ENCODE measurements at places on chromosomes 13 and 19.

- DNase-seq, result no peak
Observed at GRCh38 chr19:43675269-43675879, 5.4 kb upstream of the PLAUR start.

DNA sequence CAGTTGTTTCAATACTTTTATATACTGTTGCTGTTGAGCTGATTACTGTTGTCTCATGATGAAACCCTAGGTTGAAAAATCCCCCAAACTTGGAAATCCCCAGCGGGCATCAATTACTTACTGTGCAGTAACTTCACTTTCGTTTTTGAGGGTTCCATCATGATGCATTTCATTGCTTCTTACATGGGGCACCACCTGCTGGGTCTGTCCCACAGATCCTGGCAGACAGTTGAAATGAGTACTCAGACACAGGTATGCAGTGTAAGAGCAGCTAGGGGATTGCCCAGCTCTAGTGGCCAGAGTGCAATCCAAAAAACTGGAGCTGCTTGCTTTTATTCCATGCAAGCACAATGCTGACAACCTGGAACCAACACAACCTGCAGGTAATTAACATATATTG is 132.5 kb upstream of the ZNF91 start:
- no peak for DNase-seq

- no peak for DNase-seq
Observed at GRCh38 chr13:75299913-75300862, 181.8 kb downstream of the TBC1D4 start.

DNA sequence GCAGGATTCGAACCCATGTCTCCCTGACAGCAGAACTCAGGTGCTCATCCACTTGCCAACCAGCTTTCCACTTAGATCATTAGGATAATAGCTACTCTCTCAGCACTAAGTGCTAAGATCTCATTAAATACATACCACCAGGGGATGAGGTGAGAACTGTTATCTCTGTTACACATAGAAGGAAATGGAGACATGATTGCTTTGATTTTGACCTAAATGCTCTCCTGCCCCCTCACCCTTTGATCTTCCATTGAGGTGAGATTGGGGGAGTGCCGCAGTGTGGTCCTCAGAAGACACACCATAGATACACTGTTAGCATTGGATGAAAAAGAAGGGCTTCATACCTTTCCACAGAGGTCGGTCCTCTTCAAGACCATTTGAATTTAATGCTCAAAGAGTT is 38.9 kb upstream of the NPAS1 start:
- no peak for DNase-seq

DNA sequence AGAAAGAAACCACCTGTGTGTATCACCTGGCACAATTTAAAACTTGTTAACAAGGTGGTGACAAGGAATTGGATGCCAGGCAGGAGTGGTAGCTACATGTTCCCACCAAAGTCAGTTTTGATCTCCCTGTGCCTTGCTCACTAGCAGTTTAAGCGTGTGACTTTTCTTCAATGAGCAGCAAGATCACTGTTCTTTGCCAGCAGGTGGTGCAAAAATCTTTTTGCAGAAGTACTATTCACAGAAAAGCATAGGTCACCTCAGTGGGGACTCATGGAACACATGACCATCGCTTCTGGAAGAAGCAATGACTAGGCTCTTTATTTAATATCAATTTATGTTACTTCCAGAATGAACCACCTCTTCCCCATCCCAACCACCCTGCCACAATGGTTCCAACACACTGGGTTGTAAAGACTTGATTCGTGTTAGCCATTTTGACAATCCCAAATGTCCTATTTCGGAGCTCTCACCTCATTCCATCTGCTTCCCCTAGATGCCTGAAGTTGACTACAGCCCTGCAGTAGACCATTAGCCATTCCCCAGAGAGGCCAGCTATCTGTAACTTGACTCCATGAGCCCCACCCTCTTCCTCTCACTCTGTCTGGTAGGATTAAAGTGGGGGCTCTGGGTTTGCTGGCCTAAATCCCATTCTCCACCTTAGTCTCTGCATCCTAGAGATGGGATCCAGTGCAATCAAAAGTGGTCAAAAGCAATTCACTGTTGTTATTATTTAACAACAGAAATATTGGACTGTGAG is 59.1 kb upstream of the TNFRSF19 start:
- no peak for DNase-seq

- no peak for DNase-seq
Observed at GRCh38 chr13:28653111-28653510, 5.8 kb upstream of the POMP start.

DNA sequence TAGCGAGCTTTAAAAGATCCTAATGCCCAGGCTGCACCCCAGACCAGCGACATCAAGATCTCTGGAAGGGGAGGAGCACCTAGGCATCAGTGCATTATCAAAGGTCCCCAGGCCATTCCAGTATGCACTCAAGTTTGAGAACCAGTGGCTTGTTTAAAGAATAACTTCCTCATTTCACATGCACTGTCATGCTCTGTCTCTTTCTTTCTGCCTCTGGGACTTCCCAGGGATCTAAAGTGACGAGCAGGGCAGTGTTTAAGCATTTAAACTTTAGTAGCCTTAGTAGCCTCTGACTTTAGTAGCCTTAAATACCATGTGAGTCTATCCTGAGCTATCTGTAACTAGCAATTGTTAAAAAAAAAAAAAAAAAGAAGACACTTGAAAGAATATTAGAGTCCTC is 8.9 kb upstream of the FARP1 start:
- DNase-seq, result no peak

DNA sequence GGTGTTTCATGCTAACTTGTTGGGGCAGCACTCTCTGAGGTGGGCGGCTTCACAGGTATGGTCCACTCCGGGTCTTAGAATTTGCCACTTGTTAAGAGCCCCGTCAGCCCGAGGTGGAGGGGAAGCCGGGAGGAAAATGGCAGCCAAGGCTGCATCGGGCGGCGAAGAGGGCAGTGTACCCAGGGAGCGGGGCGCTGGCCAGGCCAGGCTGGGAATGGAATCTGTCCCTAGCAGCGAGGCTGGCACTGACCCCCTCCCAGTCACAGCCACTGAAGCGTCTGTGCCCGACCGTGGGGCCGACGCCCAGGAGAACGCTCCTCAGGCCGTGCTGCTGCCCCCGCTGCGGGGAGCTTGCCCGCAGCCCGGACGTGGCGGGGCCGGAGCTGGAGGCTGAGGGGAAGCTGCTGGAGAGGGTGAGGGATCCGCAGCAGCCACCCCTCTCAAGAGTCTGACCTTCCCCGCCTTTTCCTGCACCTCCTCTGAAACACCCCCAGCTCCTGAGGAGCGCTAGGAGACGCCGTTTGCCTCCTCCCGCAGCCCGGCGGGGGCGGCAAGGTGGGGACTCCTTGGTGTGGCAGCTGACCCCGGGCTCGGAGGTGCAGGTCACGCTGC is 313.8 kb upstream of the SPRY2 start:
- no peak for DNase-seq

All from activated CD4-positive, alpha-beta T cell treated with anti-CD3 and anti-CD28 coated beads for 4 hours (primary cell).